ENCODE measurements at places on chromosomes 1 and 21.

DNA sequence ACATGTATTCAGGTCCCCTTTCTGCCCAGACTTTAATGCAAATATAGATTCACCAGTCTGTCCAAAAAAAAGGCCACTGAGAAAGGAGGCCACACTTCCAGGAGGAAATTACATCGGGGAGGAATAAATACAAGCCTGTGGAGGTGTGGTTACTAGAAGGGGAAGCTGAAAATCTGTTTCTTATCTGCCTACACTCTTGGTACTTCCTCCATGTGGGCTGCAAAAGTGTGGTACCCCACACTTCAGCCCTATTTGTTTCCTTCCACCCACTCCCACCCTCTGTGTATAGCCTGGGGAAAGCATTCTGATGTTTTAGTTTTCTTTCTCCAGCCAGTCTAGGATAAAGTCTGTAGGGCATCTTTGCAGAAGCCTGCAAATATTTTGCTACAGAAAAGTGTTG, 38.4 kb downstream of the UTP25 start:
- DNase-seq, result no peak

DNA sequence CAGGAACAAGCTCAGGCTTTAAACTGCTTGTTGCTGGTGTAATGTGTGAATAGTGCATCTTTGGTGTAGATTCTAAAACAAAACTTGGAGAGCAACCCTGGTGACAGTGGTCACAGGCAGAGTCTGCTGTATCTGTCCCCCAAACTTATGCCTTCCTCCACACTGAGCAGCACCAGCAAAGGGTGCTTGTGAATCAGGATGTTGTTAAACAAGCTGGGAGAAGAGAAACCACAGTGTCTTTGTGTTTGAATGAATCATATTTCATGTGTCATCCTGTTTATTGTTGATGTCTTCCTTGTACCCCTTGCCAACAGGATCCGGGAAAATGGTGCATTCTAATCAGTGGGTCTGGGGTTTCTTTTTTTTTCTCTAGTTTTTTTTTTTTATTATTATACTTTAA, 91.9 kb upstream of the COG2 start:
- no peak for DNase-seq

DNA sequence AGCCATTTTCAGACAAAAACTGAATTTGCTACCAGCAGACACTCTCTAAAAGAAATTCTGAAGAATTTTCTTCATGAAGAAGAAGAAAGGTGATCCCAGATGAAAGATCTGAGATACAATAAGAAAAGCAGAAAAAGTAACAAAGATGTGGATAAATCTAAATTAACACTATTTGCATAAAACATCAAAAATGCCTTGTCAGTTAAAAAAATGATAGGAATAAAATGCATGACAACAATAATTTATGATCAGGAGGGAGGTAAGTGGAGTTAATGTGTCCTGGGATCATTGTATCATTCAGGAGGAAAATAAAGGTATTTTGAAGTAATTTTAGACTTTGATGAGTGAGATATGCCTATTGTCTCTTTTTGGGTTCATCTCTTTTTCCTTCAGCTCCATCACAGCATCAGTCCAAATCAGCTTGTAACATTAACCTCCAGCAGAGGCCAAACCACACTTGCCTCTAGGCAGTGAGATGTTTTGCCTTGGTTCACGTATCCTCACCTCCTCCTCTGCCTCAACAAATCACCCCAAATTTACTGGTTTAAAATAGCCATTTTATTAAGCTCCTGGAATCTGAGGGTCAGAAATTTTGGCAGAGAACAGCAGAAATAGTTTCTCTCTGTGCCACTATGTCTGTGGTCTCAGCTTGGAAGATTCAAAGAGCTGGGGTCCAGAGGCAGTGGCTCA, 76.9 kb upstream of the HIVEP3 start:
- DNase-seq, result no peak

GRCh38 chr1:114512595-114513280, 1.7 kb upstream of the TRIM33 start:
- no peak for DNase-seq
